Dermis blood vessel endothelial cell (primary cell): ENCODE measurements at places on chromosomes 5 and 9.

- DNase-seq: peak; percentile 55
Measured at GRCh38 chr9:110049699-110050450, 158.1 kb downstream of the C9orf152 start.

- peak; percentile 90 for DNase-seq
Measured at GRCh38 chr9:36102742-36103495, 33.6 kb upstream of the GLIPR2 start.

DNA sequence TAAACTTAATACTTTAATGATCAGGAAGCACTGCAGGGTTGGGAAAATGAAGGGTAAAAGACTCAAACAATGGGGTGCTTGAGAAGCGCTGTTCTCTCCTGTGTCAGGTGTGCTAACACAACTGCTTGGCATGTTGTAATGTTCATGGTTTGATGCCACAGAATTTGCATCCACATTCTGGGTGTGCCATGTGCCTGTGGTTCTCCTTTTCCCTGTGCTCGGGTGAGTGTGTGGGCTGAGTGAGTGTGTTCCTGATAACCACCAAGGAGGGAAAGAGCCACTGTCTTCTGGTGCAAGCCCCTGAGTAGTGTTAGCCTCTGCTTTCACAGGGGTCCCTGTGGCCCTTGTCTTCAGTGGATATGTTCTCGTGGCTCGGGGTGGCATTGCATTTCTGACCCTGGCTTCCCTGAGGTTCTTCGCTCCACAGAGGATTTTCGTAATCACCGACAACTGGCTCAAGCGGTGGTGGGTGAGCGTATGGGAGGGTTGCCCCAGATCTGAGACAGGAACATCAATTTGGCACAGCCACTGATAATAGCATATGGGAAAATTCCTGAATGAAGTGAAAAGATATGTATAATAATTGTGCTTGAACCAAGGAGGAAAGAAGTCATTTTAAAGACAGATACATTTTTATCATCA, 102.0 kb downstream of the MVB12B start:
- no peak for DNase-seq

- peak; percentile 26 for DNase-seq
Measured at GRCh38 chr9:79477955-79478771, 93.6 kb upstream of the TLE4 start.

GRCh38 chr5:122264610-122265009, 47.4 kb upstream of the SNCAIP start:
- DNase-seq: no peak

GRCh38 chr5:146426853-146427618, 20.1 kb upstream of the TCERG1 start:
- peak; percentile 54 for DNase-seq
